CD4-positive, alpha-beta T cell treated with Interleukin-17A for 4 hours (primary cell): ENCODE measurements at places on chromosomes 16 and 17.
A peak's percentile ranks its signal among the peaks of the same experiment; 100 is the strongest.

- DNase-seq = no peak
Measured at GRCh38 chr16:80899809-80900592, 95.6 kb upstream of the CDYL2 start.

DNA sequence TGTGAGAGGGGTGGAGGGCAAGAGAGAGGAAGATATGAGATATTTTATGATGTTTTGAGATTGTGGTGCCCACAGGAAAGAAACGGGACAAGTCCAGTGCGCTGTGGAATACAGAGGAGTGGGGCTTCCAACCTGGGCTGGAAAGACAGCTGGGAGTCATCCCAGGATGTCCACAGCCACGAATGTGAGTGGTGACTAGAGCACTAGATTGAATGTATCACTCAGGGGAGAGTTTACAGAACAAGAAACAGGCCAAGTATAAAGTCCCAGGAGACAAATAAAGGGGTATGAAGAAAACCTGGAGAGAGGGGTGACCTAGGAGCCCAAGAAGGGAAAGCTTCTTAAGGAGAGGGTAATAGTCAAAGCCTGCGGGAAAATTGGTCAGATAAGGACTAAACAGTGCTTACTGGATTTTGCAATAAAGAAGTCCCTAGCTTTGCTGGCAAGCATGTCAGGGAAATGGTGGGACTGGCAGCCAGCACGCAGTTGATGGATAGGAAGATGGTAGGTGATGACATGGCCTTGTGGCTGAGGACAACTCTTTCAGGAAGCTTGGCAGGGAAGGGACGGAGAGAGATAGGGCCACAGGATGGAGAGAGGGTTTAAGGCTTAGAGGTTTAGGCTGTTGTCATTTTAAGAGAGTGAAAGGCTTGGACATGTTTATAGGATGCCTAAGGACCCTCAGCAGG is 114.5 kb downstream of the AXIN2 start:
- no peak for DNase-seq

DNA sequence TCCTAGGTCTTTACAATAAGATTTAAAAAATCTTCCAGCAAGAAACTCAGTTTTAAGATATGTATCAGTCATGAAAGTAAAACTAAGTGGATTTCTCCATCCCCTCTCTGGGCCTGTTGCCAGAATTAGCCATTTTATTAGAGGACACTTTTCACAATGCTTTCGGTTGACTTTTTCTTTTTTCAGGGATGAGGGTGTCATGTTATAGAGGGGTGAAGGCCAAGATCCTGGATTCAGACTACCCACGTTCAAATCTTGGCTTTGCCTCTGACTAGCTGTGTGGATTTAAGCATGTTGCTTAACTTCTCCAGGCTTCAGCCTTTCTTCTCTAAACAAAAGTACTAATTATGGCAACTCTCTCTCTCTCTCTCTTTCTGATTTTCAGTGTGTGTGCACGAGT is 111.7 kb upstream of the COX10 start:
- DNase-seq = no peak

DNA sequence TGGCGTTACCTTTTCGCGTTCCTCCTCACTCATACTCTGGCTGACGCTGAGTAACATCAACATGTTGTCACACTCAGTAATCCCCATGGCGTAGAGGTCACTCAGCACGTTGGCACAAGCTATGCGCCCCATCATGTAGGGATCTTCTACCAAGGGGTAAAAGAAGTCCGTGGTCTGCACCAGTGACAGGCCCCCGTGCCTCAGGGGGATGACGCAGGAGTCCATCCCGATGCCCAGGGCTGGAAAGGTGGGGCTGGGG is 596 bp downstream of the SEPHS2 start:
- no peak for DNase-seq

- no peak for DNase-seq
Measured at GRCh38 chr17:7940034-7940433, 8.0 kb downstream of the CNTROB start.

GRCh38 chr16:53542283-53542682 is 39.3 kb upstream of the AKTIP start:
- no peak for DNase-seq

DNA sequence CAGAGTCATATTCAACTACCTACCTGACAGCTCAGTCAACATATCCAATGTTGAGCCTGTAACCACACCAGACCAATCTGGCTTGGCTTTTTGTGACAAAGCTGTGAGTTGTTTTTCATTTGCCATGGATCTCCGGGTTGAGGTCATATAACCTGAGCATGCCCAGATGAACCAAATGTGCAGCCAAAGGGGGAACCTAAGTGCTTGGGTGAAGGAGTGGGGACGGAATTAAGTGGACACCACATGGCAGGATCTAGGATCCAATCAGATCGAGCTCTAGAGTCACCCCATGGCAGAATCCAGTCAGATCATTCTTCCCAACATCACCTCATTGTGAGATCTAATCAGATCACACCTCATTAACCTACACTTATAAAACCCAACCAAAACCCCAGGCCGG is 258.6 kb downstream of the PHKB start:
- no peak for DNase-seq

- no peak for DNase-seq
Measured at GRCh38 chr17:4105232-4105631, 37.6 kb downstream of the ZZEF1 start.

DNA sequence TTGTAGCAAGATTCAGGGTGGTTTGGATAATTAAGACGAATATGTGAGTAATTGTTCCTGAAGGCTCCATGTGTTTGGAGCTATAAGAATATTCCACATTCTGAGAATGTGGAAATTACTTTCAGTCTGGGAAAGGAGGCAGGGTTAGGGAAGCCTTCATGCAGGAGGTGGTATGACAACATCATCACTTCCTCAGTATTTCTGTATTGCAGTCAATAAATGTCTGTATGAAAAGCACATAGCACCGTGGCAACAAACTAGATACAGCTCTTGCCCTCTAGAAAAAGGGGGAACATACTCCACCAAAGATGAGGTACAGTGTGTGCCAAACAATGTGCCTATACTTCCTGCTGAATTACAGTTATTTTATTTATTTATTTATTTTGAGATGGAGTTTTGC is 26.1 kb upstream of the DHRS7B start:
- DNase-seq = no peak

DNA sequence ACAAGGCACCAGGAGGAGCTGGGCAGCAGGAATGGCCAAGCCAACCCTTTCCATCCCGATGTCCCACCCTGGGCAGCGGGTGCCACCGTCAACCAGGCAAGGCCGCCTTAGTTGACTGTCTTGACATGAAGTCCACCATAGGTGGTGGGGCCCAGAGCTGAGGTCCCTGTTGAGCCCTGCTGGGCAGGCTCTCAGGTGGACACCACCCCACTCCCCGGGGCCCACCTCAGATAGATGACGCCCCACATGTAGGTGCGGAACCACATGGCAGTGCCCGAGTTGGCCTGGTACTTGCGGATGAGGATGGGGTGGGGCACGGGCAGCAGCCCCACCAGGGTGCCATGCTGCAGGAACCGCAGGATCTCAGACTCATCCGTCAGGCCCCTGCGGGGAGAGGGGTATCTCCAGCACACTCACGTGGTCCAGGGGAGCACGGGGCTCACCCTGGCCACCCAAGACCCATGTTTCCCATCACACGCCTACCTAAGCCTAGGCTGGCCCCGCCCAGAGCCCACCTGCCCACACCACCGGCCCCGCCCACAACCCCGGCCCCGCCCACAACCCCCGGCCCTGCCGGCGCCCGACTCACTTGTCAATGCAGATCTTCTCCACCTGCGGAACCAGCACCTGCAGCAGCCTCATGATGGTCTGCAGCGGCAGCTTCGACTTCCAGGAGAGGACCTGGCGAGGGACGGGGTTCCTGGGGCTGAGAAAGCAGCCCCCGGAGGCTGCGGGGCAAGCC is 16.2 kb downstream of the OTOP3 start:
- no peak for DNase-seq

DNA sequence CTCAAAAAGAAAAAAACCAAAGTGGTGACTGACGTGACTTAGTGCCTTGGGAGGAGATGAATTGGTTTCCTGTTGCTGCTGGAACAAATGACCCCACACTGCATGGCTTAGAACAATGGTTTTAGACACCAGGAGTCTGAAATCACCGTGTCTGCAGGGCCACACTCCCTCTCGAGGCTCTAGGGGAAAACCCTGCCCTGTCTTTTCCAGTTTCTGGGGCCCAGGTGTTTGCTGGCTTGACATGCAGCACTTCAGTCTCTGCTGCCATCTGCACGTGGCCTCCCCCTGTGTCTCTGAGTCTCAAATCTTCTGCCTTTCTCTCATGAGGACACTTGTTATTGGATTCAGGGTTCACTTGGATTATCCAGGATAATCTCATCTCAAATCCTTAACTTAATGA is 323.8 kb upstream of the TNRC6C start:
- no peak for DNase-seq

- DNase-seq = no peak
Measured at GRCh38 chr16:79823639-79824038, 223.1 kb upstream of the MAF start.

- DNase-seq = no peak
Measured at GRCh38 chr16:11340710-11341109, 4.5 kb upstream of the RMI2 start.

- DNase-seq = peak; percentile 24
Measured at GRCh38 chr16:12228602-12229499, 252.3 kb downstream of the SNX29 start.

DNA sequence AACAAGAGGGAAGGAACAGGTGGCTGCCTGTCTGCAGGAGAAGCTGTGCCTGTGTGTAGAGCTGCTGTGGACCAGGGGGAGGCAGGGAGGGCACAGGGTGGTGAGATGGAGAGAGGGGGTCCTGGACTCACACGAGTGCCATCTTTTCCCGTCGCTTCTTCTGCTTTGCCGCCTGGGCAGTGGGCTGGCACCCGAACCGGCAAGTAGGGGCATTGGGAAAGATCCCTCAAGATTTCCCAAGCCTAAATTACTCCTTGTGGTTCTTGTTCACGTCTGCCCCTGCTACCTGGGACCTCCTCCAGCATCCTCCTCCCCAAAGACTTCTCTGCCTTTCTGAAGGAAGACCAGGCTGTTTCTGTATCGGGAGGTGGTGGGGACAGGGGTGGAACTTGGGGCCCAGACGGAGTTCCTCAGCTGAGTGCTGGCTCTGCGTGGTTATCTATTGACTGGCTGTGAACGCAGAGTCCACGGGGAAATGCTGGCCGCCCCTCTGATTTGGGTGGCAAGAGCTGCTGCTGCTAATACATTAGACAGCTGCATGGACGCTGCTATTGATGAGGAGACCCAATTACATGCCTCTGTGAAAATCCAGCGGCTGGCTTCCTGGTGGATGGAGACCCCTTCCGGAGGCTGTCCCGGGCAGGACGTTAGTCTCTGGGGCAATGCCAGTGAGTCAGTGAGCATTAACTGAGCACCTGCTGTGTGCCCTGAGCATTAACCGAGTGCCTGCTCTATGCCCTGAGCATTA is 114.5 kb downstream of the OR1D5 start:
- no peak for DNase-seq

GRCh38 chr17:27497696-27498095 is 41.4 kb downstream of the KSR1 start:
- DNase-seq = no peak

DNA sequence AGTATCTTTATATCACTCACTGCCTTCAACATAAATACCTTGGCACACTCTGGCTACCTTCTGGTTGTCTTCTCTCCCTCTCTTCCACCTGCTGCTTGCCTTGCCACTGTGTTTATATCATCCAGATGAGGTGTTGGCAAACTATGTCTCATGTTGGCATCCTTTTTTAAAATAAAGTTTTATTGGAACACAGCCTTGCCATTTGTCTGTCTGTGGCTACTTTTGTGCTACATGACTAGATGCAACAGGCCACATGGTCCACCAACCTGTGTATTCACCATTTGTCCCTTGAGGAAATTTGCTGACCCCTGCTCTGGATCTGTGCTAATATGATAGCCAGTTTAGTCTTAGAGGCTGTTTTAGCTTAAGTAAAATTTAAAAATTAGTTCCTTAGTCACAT is 36.8 kb downstream of the NSRP1 start:
- DNase-seq = no peak

DNA sequence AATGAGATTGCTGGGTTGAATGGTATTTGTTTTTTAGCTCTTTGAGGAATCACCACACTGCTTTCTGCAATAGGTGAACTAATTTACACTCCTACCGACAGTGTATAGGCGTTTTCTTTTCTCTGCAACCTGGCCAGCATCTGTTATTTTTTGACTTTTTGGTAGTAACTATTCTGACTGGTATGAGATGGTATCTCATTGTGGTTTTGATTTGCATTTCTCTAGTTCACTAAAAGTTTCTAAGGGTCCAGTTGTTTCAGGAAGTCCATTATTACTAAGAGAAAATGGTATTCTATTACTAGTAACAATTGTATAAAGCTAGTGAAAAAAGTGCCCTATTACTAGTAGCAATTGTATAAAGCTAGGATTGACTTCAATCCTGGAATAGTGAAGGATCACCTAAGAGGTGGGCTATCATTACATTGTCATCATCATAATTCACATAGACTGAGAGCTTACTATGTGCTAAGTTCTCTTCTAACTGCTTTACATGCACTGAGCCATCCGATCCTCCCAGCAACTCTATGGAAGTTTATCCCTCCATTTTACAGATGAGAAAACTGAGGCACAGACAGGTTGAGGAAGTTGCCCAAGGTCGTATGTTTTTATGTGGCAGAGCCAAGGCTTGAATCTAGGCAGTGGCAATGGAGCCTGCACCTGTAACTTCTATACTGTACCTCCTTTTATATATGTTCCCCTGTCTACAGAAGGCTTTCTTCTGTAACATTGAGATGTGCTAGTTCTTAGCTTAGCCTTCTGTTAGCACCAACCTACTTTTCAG is 13.4 kb upstream of the SMIM36 start:
- no peak for DNase-seq

DNA sequence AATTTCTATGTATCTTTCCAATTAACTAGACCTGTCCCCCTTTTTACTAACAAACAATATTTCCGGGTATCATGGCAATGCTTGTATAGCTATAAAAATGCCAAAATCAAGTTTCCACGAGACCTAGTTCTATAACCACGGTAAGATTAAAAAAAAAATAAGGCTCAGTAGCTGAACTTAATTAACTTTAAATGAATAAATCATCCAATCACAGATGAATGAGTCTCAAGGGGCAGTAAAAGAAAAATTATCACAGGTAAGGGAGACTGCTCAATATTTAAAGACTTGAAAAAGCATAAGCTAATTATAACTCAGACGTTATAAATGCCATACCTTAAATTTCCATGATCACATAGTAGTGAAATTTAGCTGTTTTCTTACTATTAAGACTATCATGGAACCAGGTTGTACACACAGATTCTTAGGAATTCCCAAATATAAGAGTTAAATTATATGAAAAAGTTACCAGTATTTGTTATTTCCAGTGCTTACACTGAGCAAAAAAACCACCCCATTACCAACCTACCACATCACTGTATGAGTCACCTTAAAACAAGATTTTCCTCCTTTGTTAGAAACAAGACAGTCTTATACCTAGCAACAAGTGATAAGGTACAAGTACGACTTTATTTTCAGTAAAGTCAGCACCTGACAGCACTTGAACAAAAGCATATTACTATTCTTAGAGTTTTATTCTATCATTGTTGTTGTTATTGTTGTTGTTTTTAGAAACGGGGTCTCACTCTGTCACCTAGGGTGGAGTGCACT is 20.6 kb downstream of the SSH2 start:
- DNase-seq = no peak

DNA sequence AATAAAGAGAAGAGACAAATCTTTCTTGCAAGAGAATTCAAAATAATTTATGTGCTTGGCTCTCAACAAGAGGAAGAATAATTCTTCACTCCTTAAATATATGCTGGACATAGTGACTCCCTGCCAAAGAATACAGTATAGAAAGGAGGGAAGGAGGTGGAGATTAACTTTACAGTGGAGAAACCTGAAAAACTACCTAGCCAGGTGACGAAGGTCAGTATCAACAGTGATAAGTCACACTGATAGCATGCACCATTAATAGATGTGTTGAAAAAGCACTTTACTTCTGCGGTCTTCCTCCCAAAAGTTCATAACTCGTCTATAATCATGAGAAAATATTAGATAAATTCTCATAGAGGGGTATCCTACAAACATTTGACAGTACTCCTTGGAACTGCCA is 21.4 kb downstream of the CBLN1 start:
- DNase-seq = no peak
